Ovary (tissue), 10 donors: ENCODE measurements at places on chromosomes 4 and X. TPM values are rescaled to one million over a fixed set of nuclear protein-coding genes. Genes with fewer than 3 reads are reported as not detected.

- DNase-seq, result no peak
Observed at GRCh38 chrX:39802354-39802753, 295.4 kb downstream of the BCOR start.

DNA sequence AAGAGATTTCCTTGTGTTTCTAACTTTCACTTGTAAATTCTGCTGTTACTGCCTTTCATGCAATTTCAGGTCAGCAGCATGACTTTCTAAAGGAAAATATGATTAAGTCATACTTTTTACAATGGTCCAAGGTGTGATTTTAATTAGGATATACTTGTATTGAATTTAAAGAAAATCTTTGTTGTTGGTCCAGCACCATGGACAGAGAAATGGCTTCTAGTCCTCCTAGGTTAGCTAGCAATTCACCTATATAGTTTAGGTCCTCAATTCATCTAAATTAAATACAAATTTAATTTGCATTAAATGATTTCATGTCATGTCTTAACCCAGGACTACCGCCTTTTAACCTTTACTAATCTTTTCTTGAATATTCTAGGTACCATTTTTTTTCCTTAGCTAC, 304.9 kb upstream of the RPS6KA3 start:
- no peak for DNase-seq

DNA sequence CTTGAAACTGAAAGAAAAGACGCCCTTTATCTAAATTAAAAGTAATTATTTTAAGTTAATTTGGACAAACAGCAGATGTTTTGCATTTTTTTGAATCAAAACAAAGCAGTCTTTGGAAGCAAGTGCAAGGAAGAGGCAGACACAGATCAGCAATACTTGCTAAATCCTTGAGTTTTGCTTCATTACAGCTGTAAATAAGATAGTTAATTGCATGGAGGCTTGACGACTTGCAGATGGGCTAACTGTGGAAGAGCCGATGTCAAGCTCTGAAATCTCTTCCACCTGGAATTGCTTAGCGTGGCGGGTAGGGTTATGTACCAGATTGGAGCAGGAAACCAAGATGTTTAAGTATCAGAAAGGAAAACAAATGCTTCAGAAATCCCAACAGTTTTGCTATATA, 148.8 kb downstream of the POLA1 start:
- peak; percentile 34 for DNase-seq

DNA sequence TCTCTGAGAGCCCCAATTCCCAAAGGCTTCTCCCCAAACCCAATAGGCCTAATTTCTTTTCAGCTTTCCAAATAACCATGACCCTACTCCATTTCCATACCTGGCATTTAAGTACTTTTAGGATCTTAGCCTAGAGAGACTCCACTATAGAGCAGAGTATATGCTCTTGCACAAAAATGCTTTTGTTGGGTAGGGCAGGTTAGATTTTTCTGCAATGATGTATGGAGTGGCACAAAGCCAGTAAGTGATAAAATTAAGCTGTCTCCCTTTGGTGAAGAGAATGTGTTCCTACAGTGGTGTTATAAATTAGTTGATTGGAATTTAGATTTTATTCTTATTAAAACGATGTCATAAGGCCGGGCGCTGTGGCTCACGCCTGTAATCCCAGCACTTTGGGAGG, 124.9 kb downstream of the INPP4B start:
- no peak for DNase-seq

- no peak for DNase-seq
Observed at GRCh38 chr4:7571701-7572100, 137.0 kb upstream of the PSAPL1 start.

- no peak for DNase-seq
Observed at GRCh38 chr4:1137063-1137776, 23.9 kb upstream of the RNF212 start.

BEX3 gene
- total RNA-seq, result 355 TPM

PRKG2 gene
- not detected for total RNA-seq

HAUS7 gene
- total RNA-seq, result 28.2 TPM
